ENCODE measurements at places on chromosomes 7 and 10.

DNA sequence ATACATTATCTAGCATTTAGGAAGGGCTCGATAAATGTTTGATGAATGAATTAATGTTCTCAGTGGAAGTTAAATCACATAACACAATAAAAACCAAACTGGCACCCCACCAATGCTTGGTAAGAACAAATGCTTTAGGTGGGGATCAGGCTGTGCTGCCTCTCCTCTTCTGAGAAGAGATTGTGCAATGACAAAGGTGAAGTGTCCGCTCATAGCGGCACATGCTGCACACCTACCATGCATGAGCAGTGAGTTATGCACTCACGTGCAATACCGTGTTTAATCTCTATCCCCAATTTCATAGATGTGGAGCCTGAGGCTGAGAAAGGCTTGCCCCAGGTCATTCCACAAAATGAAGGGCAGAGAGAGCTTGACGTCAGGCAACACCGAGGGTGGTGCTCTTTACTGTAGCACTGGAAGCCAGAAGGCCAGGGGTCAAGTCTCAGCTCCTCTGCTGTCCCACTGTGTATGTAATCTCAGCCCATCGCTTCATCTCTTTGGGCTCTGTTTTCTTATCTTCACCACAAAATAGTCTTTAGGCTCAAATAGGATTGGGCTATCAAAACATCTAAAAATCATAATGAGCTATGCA lies 72.9 kb upstream of the EFCAB10 start:
- DNase-seq, result no peak

DNA sequence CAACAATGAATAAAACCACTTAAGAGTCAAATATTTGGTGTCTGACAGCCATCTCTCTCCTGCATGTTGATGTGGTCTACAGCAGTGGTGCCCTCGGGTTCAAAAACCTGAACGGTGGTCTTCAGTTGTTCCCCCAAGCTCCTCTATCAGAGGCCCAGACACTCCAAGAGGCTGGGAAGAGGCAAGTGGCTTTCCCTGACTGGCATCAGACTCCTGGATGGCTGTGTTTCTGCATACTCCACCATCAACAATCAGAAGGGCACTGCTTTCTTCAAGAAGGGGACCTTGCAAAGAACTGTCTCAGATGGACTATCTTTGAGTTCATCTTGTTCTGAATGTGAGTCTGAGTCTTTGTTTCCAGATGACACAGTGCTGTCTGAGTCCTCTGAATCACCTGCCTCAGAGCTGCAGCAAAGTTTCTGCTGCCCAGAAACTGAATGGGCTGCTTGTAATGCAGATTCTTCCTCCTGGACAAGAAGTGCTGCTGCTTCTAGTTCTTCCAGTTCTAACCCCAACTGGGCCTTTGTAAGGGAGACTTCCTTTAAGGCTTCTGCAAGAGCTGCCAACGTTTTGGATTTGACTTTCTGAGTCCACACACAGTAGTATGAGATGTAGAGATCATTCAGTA lies 5.9 kb upstream of the SGMS1 start:
- DNase-seq, result no peak

DNA sequence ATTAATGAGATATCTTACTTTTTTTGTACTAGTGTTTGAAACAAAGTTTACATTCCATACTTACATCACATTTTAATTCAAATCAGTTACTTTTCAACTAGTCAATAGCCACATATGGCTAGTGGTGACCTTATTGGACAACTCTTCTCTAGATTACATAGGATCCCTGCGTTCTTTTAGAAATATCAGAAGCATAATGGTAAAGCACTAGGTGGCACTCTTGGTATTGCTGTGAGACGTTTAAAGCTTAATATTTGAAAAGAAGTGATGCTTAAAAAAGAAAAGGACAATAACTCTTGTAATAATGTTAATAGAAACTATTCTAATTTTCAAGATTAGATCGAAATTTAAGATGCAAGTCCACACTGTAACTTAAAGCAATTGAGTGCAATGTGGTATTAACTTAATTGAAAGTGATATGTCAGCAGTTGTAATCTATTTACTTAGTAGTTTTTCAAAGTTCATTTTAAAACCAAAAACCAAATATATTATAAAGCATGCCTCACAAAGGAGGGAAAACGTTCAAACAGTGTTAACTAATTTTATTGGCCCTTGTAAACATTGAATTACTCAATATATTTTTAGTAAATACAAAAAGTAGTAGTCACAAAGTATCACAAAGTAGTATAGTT lies 339.1 kb downstream of the ATRNL1 start:
- no peak for DNase-seq

GRCh38 chr7:125406111-125406510 lies 476.5 kb upstream of the POT1 start:
- DNase-seq, result no peak

- no peak for DNase-seq
Observed at GRCh38 chr7:54559401-54559800, 17.2 kb downstream of the VSTM2A start.
